ENCODE measurements at places on chromosomes 7 and 10.

- no peak for DNase-seq
Measured at GRCh38 chr7:92697414-92697813, 107.2 kb upstream of the FAM133B start.

DNA sequence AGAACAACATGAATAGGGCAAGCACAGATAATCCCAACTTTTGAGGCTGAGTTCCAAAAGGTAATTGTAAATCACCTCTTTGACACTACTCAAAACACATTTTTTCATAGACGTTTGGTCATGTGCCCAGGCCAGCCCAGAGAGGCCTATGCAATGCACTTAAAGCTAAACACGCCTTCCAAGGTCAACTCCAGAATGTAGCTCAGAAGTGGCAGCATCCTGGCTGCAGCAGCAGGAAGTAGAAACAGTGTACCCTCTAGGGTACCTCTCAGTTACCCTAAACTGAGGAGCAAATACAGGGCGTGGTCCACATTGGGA, 58.7 kb downstream of the OSBPL3 start:
- no peak for DNase-seq

GRCh38 chr7:88485821-88486220, 179.1 kb upstream of the STEAP4 start:
- DNase-seq = no peak

DNA sequence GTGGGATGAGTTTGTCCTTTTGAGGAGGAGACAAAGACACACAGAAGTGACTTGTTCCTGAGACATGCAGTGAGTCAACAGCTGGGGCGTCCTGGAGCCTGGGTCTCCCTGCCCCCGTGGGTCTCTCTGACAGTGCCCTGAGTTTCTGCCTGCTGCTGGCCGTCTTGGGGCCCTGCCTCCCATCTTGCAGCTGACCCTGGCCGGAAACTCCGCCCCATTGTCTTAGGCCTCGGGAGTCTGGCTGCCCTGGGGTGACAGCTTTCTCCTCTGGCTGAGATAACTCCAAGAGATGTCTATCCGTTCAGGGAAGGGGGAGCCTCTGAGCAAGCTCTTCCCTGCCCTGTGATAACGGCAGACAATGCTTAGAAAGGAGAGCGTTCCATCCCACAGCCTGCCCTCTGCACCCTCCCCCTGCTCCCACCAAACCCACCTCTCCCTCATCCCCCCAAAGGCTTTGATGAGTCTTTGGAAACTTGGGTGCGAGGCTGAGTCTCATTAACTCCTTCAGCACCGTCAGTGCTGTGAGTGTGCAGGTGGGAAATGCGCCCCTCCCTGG, 69.5 kb upstream of the PODXL start:
- peak; percentile 77 for DNase-seq

DNA sequence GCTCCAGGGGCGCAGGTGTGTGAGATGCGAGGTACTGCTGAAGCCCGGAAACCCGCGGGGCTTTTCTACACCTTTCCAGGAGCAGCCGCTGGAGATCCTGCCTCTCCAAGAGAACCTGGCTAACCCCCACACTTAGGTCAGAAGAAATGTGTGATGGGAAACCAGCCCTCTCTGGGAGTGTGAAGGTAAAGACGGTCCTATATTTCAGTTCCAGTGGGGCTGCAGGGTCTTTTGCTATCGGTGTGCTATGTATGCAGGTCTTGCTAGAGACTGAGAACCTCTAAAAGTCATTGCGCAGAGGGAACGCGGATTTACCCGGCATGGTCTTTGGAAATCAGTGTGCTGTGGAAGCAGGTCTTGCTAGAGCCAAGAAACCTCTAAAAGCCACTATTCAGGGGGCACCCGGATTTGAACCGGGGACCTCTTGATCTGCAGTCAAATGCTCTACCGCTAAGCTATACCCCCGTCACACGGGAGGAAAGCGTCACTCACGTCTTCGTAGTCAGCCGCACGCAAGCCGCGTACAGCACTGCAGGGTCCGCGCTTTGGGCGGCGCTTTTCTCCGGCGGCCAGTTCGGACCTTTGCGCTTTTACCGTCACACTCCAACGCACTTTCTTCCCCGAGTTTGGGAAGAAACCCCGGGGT, 46.0 kb downstream of the ZNF777 start:
- DNase-seq = peak; percentile 65

- peak; percentile 67 for DNase-seq
Measured at GRCh38 chr10:79148452-79149344, 79.9 kb downstream of the ZMIZ1 start.

DNA sequence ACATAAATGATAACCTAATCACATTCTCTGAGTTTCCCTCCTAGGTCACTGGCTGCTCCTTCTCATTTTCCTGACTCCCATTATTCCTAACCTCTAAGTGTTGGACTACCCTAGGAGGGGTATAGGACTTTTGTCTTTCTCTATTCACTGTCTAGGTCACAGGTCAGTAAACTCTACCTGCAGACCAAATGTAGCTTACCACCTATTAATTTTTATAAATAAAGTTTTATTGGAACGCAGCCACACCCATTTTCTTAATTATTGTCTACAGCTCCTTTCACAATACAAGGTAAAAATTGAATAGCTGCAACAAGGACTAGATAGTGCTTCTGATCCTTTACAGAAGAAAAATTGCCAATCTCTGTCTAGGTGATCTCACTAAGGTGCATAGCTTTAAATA, 156.7 kb downstream of the IMMP2L start:
- no peak for DNase-seq

DNA sequence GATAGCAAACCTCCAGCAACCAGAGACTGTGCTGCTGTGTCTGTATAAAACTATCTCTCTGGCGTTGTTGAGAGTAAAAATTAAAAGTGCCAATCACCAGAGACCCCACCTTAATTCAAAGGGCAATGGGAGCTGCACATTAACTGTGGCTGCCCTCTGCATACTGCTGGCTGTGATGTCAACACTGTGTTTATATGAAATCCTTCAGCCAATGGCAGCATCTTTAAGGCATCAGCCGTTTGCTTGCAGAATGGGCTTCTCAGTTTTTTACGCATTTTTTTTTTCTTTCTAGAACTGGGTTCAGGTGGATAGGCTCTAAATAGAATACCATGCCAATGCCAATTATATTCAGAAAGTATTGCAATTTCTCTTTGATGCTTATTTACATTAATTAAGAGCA, 47.7 kb downstream of the CHN2 start:
- no peak for DNase-seq

- DNase-seq = no peak
Measured at GRCh38 chr7:29086545-29086944, 59.8 kb downstream of the CPVL start.

GRCh38 chr7:21547501-21547900, 4.7 kb downstream of the DNAH11 start:
- no peak for DNase-seq

GRCh38 chr10:73628405-73628804, 12.9 kb downstream of the MYOZ1 start:
- no peak for DNase-seq

- no peak for DNase-seq
Measured at GRCh38 chr7:158894825-158895224, 38.5 kb downstream of the DYNC2I1 start.

DNA sequence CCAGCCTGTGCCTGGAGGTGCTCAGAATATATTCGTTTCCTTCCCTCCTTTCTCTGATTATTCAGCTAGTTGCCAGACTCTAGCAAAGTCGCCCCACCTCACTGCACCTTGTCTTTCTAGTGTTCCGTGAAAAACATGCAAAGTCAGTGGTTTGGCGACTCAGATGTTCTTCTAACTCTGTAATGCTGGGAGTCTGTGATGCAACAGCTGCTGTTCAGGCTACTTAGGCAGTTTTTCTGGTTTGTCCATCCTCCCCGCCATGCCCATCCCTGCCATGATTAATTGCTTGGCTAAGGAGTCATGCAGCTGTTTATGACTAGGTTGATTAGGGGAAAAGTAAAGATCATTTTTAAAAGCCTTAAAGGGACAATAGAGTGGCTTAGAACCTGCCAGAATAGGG, 99.4 kb downstream of the MTPN start:
- DNase-seq = peak; percentile 58

GRCh38 chr7:157498657-157499056, 161.9 kb downstream of the DNAJB6 start:
- no peak for DNase-seq

DNA sequence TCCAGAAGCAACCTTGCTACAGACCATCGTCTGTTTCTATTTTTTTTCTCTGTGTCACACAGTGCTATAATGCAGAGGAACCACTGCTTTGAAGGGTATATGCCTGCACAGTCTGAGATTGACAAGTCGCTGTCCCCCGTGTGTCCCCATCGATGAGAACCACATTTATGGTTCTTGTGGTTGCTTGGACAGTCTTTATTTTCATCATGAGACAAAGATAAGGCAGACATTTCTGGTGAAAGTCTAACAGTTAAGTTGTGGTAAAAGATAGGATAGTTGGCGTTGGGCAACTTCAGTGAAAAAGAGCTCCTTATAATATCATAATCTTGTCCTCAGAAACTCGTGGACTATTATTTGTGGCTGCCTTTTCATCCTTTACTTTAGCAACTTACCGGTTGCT, 6.3 kb upstream of the AKR1E2 start:
- no peak for DNase-seq

GRCh38 chr7:102081244-102081627, 205.4 kb upstream of the SH2B2 start:
- no peak for DNase-seq

DNA sequence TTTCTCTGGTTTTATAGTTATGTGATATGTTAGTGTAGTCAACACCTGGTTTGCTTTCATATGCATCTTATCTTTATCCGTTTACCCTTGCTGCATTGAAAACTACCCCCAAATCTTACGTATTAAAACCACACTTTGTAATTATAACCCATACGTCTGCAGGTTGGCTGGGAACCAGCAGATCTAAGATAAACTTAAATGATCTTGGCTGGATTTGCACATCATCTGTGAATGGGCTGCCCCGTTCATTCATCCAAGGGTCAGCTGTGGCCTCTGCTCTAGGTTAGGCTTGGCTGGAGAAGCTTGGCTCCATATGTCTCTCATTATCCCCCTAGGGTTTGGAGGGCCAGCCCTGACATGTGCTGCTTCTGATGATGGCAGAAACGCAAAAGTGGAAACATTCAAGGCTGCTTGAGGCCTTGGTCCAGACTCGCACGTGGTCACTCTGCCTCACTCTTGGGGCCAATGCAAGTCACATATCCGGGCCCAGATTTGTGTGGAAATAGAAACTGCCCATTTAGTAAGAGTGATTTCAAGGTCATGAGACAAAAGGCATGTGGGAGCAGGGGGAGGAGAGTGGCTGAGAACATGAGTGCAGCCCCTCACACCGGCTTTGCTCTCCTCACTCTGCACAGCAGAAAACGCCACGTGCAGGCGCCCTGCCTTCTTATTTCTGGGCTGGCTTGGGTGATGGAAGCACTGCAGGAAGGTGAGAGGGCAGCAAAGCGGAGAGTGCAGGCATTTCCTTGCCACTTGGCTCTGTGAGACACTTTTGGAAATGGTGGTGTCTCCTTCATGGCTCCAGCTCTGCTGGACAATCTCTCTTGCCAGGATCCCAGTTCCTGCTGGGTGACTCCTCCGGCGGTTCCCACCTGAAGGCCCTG, 553.8 kb downstream of the GLRX3 start:
- no peak for DNase-seq

DNA sequence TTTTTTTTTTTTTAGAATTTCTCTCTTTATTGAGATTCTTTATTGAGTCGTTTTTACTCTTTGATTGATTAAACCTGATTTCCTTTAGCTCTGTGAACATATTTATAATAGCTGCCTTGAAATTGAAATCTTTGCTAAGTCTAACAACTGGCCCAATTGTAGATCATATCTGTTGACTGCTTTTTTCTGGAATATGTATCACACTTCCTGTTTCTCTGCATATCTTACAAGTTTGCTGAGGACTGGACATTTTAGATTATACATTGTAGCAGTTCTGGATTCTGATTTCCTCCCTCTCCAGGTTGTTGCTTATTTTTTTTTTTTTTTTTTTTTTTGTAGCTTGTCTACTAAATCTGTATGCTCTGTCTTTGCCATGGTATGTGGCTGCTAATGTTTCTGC, 56.3 kb downstream of the PRKAR2B start:
- DNase-seq = no peak

DNA sequence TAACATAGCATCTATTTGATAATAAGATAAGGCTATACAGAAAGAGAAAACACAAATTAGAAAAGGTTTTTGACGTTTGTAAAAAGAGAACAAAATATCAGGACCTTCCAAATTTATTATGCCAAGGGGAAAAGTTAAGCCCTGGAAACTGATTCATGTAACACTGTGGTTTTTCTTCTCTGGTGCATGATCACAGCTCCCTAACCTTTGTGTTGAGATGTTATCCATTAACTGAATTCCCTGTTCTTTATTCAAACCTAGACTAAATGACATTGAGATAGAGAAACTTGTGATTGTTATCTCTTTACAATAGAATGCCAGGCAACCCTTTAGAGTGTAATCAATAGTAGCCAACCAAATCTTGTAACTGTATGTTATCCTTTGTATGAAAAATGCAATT, 141.5 kb upstream of the NRG3 start:
- no peak for DNase-seq

- peak; percentile 72 for DNase-seq
Measured at GRCh38 chr10:50385624-50386023, 134.3 kb upstream of the ASAH2 start.

GRCh38 chr7:21580073-21580521, 37.3 kb downstream of the DNAH11 start:
- peak; percentile 47 for DNase-seq

GRCh38 chr7:107693396-107693795, 32.8 kb downstream of the SLC26A4 start:
- DNase-seq = no peak

DNA sequence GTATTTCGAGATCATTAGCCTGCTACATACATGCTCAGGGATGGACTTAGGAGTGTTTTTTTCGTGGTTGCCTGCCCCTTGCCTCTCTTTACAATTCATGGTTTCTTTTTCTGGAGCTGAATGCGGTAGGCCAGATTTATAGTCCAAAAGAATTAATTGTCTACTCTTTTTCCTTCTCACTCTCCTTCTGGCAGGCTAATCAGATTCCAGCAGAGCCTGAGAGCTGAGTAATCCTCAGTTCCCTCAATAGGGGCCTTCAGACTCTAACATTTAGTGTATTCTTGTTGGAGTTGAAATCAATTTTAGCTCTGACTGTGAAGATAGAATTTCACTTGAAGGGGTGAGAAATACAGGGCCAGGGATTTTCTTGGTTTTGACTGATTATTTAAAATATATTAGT, 16.4 kb downstream of the SORCS3 start:
- peak; percentile 46 for DNase-seq

GRCh38 chr10:6465437-6465836, 114.6 kb downstream of the PRKCQ start:
- DNase-seq = no peak

DNA sequence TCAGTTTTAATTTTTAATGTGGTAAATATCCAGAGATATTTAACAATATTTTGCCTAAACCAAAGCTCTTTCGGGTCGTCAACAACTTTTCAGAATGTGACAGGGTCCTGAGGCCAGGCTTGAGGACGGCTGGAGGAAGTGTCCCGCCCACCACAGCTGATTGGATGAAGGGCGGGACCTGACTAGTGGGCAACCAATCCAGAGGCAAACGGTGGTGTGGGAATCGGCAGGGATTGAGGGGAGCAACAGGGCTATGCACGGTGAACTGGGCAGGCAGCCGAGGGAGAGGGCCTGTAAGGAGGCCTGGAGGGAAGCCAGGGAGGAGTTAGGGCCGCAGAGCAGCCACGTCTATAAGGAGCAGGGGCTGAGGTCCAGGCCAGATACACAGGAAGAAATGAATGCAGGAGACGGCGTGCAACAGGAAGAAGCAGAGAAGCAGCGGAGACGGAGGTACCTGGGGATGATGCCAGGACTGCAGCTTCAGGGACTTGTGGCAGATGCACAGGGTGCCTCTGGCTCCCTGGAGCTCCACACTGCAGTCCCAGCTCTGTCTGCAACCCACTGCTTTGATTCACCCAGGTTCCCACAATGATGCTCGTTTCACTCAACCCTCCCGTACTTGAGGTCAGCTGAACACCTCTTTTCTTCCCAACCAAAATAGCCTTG, 46.1 kb upstream of the ZMIZ1 start:
- no peak for DNase-seq
